ENCODE measurements at places on chromosomes 13 and 19. TPM values are rescaled to one million over a fixed set of nuclear protein-coding genes. Genes with fewer than 3 reads are reported as not detected.

Gene TNFRSF19
- total RNA-seq, result 8.0 TPM

- DNase-seq, result no peak
Observed at GRCh38 chr13:92074658-92075057, 676.2 kb downstream of the GPC5 start.

Gene IGFL3
- total RNA-seq, result not detected

DNA sequence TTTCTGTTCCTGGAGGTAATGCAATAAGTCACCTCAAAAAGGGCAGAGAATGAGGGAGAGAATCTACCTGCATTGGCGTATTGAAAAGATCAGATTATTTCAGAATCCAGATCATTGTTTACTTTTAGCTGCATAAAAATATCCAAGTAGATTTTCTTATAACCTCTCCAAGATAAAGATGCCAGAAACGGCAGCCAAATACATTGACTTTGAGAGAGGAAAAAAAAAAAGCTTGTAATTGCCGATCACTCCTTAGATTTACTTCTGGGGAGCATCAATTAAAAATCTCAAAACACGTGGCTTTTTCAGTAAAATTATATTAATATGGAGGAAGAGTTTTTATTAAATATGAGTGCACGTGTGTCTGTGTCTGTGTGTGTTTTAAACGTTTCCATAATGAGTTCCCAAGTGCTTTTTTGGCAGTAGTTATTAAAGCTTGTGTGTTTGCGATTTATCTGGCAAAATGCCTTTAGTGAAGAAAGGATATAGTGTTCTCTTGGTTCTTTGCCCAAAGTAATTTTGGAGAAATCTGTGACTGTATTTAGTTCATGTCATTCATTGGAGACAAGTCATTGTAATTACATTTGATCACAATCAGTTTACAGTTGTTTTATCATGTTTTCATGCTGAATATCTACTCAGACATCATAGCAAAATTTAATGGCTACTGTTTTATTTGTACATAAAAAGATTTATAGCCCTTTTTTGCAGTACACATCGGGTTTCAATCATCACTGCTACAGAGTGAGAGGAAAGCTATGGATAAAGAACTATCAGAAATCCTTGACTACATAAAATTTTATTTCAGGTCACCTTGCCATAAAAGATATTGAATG is 176.1 kb downstream of the TM9SF2 start:
- DNase-seq, result no peak

DNA sequence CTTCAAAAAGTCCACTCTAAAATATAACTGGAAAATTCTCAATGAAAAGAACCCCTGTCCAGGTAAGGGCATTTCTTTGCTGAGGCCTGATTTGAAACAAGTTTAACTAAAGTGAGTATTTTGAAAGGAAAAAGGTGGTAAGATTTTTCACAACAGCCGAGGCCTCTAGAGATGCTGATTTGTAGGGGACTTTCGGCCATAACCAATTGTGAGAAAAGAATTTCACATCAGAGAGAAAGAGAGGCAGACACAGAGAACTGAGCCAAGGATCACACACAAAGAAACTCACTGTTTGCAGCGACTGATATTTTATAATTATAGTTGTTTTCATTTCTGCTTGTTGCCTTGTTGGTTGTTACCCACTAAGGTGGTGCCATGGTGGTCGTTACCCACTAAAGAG is 24.4 kb downstream of the MBD3L2B start:
- no peak for DNase-seq

- no peak for DNase-seq
Observed at GRCh38 chr13:72113076-72113475, 246.1 kb upstream of the DACH1 start.

DNA sequence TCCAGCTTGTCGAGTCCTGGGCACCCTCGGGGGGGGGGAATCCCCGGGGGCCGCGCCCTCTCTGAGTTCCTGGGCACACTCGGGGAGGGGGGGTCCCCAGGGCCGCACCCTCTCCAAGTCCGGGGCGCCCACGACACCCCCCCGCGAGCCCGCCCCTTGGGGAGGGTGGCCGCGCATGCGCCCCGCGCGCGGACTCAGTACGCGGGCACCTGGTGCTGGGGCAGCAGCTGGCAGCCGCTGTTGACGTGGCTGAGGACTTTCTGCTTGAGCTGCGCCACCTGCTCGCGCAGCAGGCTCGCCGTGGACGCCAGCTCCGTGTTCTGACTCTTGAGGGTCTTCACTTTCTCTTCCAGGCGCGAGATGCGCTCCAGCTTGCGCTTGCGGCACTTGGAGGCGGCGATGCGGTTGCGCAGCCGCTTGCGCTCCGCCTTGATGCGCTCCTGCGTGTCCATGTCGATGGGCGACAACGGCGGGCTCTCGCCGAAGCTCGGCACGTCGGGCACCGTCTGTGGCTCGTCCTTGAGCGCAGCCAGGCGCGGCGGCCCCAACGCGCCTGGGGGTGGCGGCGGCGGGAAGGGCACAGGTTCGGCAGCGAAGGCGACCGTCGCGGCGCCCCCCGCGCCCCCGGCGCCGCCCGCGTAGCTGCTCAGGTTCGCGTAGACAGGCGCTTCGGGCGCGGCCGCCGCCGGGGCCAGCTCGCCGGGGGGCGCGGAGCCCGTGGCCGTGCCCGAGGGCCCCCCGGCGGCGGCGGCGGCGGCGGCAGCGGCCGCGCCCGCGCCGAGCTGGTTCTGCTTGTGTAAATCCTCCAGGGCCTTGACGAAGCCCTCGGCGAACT is 958 bp downstream of the JUND start:
- no peak for DNase-seq

GRCh38 chr19:4455719-4456475 is 1.7 kb downstream of the UBXN6 start:
- no peak for DNase-seq

- no peak for DNase-seq
Observed at GRCh38 chr13:51829568-51829899, 15.4 kb downstream of the TMEM272 start.

Gene APLP1
- total RNA-seq, result 7.3 TPM

DNA sequence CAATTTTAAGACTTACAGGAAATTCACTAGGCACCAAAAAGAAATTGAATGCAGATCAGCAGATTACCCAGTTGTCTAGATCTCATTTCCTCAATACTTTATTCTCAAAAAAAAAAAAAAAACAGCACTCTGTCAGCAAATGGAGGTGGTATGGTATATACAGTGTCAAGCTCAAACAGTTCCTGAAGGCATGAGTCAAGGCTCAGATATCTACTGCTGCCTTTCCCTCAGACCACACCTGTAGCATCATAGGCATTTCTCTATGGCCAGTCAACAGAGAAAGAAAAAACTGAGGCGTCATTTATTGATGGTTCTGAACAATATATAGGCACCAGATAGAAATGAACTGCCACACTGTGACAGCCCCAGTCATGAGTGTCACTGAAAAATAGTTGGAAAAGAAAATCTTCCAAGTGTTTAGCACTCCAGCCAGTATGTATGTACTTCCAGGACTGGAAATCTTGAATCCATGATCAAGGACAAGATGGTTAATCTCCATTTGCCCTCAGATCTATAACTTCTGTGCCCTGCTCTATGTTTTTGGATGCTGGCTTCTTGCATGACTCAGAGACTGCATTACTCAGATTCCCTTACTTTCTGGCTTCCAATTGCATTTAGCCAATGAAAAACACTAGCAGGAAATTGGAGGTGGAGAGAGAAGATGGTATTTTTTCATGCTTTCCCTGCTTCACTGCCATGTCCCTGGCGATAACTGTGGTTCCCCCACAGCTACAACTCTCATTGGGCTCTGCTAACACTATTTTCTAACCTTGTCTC is 8.4 kb upstream of the COG3 start:
- no peak for DNase-seq

GRCh38 chr19:6187374-6187773 is 51.9 kb downstream of the ACSBG2 start:
- no peak for DNase-seq

Gene PROZ
- total RNA-seq, result not detected

Gene TJP3
- not detected for total RNA-seq

DNA sequence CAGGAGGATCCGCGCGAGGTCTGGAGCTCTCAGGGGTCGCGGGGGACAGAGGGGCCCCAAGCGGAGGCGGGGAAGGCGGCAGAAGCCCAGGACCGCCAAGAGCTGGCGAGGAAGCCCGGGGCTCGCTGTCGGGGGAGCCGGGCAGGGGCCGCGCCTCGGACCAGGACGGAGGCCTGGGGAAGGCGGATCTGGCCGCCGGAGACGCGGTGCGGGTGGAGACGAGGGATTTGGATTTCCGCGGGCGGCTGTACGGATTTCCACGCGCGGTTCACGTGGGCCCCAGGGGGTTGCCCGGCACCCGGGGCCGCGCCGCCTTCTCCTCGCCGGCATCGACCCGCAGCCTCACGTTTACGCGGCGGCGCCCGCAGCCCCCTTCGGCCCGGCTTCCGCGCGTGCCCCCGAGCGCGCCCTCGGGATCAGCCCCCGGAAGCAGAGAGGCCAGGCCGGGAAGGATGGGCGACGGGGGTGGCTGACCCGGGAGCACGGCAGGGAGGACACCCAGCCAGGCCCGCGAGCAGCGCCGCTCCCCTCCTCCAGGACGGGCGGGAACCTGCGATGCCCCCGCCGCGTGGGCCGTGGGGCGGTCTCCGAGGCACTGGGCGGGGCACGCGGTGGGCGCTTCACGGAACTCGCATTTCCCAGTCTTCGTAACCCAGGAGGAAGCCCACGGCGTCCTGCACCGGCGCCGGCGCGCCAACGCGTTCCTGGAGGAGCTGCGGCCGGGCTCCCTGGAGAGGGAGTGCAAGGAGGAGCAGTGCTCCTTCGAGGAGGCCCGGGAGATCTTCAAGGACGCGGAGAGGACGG is 4.7 kb downstream of the F7 start:
- DNase-seq, result no peak

GRCh38 chr19:55611300-55611982 is 6.0 kb downstream of the ZNF865 start:
- no peak for DNase-seq

- DNase-seq, result no peak
Observed at GRCh38 chr13:31986676-31987470, 44.7 kb upstream of the FRY start.

- no peak for DNase-seq
Observed at GRCh38 chr13:35966024-35966423, 165.2 kb downstream of the DCLK1 start.

- DNase-seq, result no peak
Observed at GRCh38 chr13:99376132-99376531, 68.9 kb upstream of the GPR183 start.

GRCh38 chr13:42538996-42539395 is 35.0 kb upstream of the TNFSF11 start:
- no peak for DNase-seq

Gene LYPD3
- total RNA-seq, result not detected

- DNase-seq, result no peak
Observed at GRCh38 chr19:18468517-18468916, 30.6 kb upstream of the ISYNA1 start.

- DNase-seq, result no peak
Observed at GRCh38 chr13:79621902-79622301, 140.9 kb downstream of the NDFIP2 start.

GRCh38 chr13:77810878-77811277 is 107.8 kb downstream of the EDNRB start:
- DNase-seq, result no peak

GRCh38 chr13:80454245-80454644 is 113.3 kb upstream of the SPRY2 start:
- DNase-seq, result no peak

Gene CABP5
- total RNA-seq, result not detected

Gene ZNF729
- not detected for total RNA-seq
